ENCODE measurements at places on chromosomes 2 and 18.

DNA sequence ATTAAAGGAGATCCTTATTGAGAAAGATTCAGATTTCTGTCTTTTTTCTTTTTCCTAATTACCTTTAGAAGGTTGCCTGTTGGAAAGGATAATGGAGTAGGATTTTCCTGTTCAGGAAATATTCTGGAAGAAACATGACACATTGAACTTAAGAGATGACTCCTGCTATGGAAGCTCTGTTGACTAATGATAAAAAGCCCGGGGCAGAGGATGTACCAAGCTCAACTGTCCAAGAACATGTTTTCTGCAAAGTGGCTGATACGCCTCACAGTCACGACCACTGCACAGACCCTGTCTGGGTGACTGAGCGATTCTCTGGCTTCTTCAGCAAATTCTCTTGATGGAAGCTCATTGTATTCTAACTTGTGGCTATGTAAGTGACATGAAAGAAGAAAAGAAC is 86.2 kb upstream of the THOC1 start:
- DNase-seq = no peak

DNA sequence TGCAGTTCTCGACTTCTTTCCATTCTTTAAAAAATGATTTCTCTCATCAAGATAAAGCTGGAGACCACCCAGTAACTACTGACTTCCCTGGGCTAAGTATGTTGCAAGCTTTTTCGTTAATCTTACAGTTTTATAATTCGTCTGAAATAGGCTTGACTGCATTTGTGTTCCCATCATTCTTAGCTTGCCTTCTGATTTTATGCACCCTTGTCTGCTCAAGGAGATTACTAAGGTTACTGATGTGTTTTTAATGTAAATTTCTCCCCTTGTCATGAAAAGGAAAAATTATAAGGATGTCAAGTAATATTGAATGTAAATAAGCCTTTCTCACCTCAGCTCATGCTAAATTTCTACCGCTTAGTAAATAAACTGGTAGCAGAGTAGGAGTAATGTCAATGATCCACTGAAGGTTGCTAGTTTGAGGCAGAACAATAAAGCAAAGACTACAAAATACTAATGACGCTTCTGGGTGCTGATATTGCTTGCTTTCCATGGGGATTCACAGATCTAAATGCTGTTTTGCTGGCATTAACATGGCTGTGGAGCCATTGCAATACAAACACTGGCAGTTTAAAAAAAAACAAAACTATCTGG is 91.9 kb upstream of the CDH20 start:
- no peak for DNase-seq

- no peak for DNase-seq
Observed at GRCh38 chr2:198173242-198173641, 368.8 kb downstream of the PLCL1 start.

GRCh38 chr2:8701681-8702379 is 20.0 kb downstream of the ID2 start:
- DNase-seq = no peak

DNA sequence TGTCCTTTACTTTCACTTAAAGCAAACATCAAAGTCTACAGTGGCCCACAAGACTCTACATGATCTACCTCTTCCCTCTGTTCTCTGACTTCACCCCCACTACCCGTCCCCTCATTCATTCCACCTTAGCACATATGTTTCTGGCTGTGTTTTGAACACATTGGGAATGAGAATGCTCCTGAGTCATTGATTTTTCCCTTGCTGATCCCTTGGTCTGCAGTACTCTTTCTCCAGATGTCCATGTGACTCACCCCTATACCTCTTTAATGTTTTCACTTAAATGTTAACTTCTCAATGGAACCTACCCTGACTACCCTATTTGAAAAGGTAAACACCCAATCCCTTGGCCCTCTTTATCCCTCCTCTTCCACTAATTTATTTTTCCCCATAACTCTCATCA is 30.7 kb upstream of the FRZB start:
- no peak for DNase-seq

Data from A549 (cell line).